RPMI7951 (cell line): ENCODE measurements at places on chromosomes 7 and 10.
A peak's percentile ranks its signal among the peaks of the same experiment; 100 is the strongest.

DNA sequence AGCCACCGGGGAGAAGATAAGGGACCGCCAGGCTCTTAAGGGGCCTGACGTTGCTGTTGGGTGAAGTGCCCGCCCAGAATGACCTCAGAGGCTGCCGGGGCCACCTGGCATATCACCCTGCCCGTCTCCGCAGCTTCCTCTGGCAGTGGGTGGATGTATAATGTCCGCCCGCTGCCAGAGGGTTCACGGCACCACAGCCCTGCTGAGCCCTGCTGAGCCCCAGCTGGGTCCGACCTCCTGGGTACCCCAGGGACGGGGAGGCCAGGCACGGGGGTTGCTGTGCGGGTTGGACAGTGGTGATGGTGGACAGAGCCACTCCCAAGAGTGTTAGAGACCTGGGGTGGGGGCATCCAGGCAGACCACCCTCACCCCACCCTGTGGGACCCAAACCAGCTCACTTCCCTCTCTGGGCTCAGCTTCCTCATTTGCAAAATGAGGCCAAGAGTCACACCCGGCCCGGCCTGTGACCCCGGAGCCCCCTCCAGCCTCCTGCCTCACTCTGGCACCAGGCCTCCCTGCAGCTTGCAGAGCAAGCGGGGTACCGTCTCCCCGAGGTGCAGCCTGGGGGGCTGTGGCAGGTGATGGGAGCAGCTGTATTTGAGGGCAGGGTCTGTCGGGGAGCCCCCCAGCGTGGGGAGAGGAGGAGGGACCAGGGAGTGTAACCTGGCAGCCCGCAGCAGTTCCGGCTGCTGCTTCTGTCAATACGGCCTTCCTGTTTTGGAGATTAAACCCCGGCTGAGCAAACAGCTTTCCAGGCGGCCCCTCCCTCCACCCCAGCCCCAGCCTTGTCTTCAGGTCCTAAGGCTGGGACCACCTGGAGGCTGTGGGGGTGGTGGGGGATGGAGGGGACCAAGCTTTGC is 8.4 kb upstream of the LFNG start:
- no peak for DNase-seq

DNA sequence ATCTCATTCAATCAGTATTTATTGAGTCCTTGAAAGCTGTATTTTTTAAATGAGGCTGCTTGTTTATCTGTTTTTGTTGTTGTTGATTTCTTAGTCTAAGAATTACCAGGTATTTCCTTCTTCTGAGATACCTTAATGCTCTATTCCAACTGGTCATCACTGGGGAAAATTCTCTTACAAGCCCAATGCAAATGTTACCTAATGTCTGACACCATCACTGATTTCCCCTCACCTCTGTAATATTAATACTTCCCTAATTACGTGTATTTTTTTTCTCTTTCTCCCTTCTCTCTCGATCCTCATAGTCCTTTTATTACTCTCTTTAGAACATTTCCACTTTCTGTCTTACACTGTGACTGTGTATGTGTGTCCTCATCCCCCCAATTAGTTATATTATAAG is 13.9 kb downstream of the HDAC9 start:
- no peak for DNase-seq

GRCh38 chr7:134667899-134668298 is 21.2 kb downstream of the BPGM start:
- DNase-seq = no peak

DNA sequence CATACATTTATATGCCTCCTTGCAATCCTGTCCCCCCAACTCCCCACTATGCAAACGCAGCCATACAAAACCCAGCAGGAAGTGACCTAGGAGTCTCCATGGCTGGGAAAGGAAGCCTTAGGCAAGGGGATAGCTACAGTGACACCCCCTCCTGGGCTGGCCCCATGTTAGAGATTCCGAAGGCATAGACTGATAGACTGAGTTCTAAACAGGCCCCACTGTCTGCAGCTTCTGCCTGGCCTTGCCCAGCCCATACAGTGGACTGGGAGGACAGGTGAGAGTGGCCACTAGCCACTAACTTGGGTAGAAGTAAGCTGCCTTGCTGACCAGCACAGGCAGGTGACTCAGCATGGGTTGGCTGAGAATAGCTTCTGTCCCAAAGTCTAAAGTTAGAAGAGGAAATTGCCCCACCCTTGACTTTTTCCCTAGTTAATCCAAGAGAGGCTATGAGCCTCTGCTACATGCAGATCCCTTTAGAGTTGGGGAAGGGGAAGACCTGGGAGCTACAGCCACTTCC is 106.3 kb downstream of the C10orf105 start:
- DNase-seq = peak; percentile 18

- DNase-seq = no peak
Measured at GRCh38 chr10:100509241-100509840, 10.3 kb downstream of the SEC31B start.

- no peak for DNase-seq
Measured at GRCh38 chr7:102396710-102397019, 502 bp downstream of the PRKRIP1 start.

DNA sequence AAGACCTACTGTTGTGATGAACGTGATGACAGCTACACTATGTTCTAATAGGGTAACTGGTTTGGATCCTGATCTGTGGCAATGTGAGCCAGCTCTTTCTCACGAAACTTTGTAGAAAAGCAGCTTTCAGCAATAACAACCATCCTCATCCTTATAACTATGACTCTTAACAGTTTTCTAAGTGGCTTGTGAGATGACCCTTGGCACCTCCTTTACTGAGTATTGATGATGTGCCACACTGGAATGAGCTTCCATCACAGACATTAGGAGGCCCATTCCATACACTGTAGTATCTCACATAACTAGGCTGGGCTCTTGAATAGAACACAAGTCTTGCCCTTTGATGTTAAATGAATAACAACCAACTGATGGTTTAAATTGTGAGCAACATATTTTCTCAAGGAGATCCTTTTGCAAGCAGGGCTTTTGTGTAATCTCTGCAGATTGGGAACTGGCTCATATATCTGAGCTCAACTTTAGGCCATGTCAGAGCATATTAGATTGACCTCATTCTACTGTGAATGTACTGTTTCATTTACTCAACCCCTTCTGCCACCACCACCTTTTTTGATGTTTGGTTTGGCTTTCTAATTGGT is 46.4 kb downstream of the MYPN start:
- no peak for DNase-seq

- no peak for DNase-seq
Measured at GRCh38 chr10:33183655-33184054, 150.8 kb downstream of the NRP1 start.

DNA sequence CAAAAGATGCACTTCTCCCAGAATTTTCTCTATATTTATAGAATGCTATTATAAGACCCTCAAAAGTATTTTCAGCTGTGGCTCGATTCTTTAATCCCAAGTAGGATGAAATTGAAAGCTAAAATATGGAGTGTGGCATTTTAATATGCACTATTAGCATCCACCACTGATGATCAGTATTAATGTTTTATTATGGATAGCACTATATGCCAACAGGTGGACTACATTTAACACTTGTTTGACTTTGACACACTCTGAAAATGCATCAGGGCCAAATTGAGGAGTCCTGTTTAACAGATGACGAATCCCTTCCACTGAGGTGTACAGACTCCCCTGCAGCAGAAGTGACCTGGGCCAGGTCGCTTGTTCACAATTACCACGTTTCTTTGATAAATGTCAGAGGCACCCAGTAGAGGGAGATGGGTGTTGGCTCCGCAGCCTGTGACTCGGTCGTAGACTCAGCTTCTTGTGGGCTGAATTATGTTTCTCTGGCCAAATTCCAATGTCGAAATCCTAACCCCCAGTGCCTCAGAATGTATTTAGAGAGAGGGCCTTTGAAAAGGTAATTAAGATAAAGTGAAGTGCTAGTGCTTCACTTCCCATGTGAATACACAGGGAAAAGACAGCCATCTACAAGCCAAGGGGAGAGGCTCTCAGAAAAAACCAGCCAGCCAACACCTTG is 48.1 kb downstream of the WIPF3 start:
- peak; percentile 29 for DNase-seq

- DNase-seq = no peak
Measured at GRCh38 chr10:127964621-127965020, 57.7 kb downstream of the PTPRE start.

- peak; percentile 76 for DNase-seq
Measured at GRCh38 chr7:99099499-99100077, 44.3 kb downstream of the SMURF1 start.

GRCh38 chr7:101996876-101997275 is 179.4 kb downstream of the CUX1 start:
- no peak for DNase-seq

GRCh38 chr7:55903985-55904759 is 16.9 kb downstream of the ZNF713 start:
- DNase-seq = no peak

DNA sequence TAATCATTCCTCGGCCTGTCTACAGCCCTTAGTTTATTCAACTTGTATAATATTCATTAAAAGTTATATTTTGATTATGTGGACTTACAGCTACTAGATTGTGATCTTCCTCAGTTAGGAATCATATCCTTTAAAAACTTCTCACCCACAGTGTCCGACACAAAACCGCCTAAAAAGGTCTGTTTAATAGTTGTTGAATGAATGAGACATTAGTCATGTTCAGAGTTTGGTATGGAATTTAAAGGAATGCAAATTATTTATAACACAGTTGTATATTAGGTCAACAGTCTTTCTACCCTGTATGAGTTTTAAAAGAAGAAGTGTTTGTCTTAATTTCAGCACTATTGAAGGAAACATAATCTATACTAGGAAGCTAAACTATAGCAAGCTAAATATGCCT is 390.0 kb downstream of the ARL4A start:
- no peak for DNase-seq

GRCh38 chr10:95282107-95282506 is 8.7 kb downstream of the PDLIM1 start:
- no peak for DNase-seq

DNA sequence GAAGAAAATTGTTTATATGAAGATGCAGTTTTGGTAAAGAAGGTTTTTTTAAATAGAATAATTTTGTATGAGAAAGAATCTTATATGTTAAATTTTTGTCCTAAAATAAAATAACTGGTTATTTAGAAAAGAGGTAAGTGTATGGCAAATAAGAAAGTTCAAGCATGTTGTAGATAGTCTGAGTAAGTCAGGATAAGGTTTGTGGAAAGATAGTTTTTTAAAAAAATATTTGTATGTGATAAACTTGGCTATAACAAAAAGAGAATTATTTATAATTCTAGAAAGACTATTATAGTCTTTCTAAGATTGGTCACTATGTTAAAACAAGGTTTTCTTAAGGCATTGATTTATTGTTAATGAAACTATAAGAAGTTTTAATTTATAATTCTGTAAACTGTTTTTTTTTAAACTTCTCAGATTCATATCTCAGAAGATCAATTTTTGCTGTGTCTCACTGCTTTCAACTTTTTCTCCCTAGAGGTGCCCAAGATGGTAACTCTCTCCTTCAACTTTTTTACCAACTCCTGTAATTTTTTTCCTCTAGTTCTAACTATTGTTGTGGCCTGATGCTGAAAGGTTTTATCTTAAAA is 698.6 kb downstream of the CCSER2 start:
- DNase-seq = no peak

DNA sequence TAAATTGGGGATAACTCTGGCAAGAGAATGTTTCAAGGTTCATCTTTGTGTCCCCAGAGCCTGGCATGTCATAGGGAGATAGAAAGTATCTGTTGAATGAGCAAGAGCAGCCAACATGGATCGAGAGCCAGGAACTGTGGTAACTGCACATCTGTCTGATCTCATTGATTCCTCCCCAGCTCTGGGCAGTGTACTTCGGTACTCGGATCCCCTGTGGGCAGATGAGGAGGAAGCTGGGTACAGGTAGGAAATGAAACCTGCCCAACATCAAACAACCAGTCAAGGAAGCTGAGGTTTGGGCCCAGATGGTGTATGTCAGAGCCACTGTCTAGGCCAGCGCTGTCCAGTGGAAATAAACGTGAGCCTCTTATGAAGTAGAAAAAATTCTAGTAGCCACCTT is 76.4 kb downstream of the GRK5 start:
- DNase-seq = no peak

GRCh38 chr10:60044242-60044641 is 137.9 kb upstream of the CCDC6 start:
- DNase-seq = no peak

DNA sequence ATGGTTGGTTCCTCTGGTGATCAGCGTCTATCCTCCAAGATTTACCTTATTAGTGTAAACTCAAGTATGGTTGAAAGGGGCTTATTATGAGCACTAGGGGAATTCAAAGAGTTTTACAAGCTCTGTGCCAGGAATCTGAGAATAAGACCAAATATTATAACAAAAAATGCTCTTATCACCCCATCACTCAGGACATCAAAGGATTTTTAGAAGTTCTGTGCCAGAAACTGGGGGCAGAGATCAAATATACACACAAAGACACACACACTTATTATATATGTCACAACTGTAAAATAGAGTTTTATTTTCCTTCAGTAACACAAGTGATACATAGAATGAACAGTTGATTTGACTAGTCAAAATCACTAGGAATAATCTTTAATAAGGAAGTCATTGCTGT is 89.3 kb downstream of the MLLT10 start:
- no peak for DNase-seq

DNA sequence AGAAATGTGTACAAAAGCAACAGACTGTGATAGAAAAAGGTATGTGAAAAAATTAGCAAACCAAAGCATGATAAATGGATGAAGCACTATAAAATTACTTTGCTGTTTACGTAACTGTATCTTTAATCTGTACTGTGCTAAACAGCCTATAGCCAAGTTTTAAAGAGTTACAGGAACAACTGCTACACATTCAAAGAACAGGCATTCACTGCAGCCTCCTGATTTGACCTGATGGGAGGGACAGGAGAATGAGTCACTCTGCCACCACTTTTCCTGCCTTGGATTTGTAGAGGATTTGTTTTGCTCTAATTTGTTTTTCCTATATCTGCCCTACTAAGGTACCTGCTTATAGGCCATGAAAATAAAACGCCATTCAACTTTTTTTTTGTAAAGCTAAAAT is 116.1 kb downstream of the FANK1 start:
- DNase-seq = peak; percentile 52

DNA sequence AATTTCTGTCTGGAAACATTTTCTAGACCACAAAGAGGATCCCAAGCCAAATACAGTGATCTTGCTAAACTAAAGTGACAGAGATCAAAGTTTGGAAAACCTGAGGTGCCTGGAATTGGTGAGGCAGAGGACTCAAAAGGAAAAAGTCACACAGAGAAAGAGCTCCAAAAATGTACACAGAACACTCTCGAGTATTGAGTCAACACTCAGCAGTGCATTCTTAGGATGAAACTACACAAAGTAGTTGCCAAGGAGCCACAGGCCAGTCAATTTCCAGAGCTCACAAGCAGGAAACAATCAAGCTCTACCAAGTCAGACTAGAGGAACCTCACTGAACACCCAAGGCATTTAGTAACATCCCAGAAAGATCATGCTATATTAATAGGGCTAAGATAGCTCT is 61.3 kb downstream of the MICU1 start:
- no peak for DNase-seq

DNA sequence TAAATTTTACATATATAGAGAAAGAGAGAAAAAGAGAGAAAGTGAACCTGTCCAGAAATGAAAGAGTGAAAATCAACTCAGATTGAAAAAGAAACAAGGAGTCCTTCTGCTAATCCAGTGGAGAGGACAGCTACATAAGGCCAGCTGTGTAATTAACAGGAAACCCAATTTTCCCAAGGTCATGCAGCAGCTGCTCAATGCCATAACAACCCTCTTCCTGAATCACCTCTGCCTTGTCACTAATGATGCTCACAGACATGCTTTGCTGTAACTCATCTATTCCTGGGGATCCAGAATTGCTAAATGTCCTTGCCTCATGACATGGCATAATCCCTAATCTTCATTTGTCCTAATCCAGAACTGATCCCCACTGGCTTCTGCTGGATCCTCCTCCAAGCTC is 288.6 kb downstream of the NEBL start:
- no peak for DNase-seq

- no peak for DNase-seq
Measured at GRCh38 chr10:96082153-96082552, 38.8 kb downstream of the CCNJ start.
